Stimulated activated CD8-positive, alpha-beta memory T cell treated with anti-CD3 and anti-CD28 coated beads, Interleukin-7, amount 100 ng/mL, for 48 hours (primary cell): ENCODE measurements at places on chromosomes 11 and 22.

GRCh38 chr11:60310407-60310998, 16.6 kb upstream of the MS4A6E start:
- DNase-seq = no peak

DNA sequence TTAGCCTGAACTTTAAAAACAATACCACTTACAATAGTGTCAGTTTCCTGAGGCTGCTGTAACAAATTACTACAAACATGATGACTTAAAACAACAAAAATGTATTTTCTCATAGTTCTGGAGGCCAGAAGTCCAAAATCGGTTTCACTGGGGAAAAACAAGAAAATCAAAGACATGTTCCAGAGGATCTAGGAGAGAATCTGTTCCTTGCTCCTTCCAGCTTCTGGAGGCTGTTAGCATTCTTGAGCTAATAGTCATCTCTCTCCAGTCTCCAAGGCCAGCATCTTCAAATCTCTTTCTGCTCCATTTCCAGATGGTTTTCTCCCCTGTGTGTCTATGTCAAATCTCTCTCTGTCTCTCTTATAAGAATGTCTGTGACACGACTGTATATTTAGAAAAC, 67.6 kb upstream of the TEAD1 start:
- DNase-seq = no peak

DNA sequence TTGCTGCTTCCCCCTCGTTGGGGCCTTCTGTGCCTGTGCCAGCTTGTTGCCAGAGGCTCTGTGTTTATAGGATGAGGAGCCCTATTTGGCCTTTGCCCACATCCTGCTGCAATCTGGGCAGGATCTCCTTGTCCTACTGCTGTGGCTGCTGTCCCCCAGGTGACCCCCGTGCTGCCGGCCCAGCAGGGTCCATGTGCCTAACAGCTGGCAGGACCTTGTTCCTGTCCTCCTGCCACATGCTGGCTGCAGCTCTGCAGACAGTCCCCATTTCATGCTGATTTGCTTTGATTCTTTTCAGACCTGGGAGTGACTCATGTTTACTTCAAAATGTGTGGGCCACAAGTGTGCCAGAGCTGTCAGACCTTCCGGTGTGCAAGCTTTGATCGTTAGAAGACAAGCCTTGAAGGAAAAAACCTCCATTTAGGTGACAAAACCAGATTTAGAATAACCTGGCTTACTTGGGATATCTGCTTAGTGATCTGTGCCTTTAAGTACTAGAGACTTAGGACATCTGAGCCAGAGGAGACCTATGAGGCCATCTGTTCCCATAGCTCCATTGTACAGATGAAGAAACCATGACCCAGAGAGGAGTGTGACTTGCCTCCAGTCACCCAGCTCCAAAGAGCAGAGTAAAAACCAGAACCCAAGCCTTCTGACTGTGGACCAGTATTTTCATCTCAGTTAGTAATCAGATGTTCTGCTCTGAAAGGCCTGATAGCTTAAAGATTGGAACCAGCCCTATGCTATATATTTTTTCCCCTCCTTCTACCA, 11.1 kb downstream of the NAV2 start:
- peak; percentile 22 for DNase-seq

DNA sequence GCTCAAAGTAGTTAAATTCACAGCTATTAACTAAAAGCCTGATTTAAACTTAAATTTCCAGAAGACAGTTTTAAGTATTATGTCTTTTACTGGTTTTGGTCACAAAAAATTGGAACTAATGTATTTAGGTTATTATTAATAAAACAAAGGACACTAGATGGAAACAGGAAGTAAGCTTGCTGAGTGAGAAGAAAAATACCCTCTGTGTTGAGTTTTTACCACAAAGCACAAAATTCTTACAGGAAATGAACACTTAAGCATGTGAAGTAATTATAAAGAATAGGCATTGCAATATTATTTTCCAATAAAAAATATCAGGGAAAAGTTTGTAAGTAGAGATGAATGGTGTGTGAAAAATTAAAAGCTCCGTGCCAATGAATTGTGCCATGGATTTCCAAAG, 46.3 kb downstream of the PIK3C2A start:
- DNase-seq = no peak

DNA sequence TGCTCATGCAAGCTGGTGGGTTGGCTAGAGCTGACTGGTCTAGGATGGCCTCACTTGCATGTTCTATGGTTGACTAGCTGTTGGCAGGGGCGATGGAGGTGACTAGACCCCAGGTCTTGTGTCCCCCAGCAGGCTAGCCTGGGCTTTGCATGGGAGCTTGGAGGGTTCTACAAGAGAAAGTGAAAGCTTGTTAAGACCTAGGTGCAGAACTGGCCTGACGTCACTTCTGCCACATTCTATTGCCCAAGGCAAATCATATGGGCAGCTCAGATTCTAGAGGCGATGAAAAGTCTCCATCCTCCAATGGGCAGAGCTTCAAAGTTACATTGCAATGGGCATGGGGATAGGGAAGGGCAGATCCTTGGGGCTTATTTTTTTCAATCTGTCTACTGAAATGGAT, 170.9 kb downstream of the MIAT start:
- DNase-seq = no peak

DNA sequence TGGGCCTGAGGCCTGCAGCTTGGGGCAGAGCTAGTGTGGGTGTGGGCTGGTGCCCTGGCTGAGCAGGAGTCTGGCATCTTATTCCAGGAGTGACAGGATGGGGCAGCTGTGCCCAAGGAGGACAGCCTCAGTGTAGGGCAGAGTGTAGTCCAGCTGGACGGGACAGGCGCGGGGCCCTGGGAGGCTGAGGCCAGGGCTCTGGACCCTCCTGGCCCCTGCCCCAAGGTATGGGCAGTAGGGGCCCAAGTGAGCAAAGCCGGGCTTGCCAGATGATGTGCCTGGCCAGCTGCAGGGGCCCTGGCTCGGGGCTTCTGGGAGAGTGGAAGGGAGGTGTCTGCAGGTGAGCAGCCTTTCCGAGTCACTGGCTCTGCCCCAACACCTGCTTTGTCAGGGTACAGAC, 1190.9 kb downstream of the BRD1 start:
- no peak for DNase-seq

DNA sequence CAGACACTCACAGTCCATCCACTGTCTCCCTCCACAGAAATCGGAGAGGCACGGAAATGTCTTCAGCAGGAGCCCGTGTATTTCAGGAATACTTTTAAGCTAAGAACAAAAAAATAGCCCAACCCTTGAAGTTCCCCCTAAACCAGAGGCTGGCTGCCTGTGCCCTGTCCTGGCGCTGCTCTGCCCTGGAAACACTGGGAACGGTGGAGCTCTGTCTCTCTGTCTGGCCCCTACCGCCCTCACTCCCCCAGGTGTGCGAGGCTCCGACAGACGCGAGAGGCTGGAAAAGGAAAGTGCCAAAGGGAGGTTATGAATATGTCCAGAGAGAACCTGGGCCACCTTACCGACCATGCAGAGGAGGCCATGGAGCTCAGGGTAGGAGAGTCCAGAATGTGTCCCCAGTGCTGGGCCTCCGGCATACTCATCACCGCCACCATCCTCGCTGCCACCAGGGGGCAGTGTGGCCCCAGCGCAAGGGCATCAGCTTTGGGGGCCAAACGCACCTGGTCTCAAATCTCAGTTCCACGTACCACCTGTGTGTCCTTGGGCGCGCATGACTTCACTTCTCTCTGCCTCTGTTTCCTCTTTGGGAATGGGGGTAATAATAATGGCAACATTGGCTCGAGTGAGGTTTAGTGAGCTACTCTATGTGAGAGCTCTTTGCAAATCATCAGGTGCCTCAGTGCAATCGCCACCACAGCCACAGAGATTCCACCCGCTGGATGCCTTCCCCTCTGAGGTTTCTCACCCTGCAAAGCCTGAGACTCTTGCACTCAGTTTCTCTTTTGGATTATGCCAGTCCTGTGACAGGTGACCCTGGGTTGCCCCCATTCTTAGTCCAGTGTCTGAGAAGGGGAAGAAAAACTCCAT, 10.4 kb upstream of the SLCO2B1 start:
- DNase-seq = peak; percentile 49

GRCh38 chr11:126137136-126137535, 74.3 kb downstream of the RPUSD4 start:
- DNase-seq = no peak

- DNase-seq = no peak
These were observed 581.2 kb downstream of the TBC1D22A start for GRCh38 chr22:47343611-47344010.

DNA sequence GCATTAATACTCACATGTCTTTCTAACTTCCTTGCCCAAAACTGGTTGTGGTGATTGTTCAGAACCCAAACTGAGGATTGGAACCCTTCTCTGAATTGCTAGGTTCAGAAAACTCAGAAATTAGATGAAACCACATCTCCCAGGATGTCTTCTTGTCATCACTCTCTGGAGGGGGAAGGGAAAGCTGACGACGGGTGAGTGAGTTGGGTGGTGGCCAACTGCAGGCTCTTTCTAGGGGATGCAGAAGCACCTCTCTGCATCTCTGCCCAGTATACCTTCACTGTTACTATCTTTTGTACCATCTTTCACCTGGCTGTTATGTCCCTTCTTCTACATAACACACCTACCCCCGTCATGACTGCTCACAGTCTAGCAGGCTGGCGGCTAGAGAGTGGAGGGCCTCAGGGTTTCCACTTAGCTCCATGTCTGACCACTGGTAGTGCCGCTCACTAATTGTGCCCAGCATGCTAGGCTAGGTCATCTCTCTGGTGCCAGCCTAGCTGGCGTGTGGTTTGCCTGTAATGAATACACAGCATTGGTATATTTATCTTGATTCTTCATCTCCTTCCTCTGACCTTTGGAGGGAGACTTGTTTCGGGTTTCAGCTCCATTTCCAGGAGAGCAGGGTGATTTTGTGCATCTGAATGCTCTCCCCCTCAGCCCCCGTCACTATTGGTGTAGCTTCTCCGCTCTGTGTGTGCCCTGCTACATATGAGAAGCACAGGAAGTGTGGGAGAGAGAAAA, 7.3 kb downstream of the GRAMD1B start:
- no peak for DNase-seq

DNA sequence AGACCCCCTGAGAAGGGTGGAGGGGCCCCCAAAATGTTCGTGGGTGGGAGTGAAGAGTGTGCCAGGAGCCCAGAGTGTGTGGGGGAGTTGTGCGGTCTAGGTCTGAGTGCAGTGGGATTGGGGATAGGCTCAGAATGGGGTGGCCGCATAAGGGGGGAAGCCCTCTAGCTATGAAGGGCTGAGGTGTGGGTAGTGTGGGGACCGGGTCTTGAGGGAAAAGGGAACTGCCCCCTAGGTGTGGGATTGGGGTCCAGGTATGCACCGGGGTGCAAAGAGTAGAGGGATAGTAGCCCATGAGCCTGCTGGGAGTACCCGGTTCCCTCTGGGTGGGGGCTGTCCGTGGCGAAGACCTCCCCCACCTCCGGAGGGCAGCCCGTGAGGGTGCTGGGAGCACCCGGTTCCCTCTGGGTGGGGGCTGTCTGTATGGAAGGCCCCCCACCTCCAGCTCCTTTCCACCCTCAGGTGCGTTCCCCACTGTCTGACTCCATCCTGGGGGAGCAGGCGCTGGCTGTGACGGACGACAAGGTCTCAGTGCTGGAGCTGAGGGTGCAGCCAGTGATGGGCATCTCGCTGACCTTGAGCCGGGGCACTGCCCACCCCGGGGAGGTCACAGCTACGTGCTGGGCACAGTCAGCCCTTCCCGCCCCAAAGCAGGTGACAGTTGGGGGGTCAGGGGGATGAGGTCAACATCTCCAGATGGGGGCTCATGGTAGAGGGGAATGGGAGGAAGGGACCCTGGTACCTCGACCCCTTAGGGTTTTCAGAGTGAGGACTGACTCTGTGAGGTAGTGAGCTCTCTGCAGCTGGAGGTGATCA, 10.7 kb downstream of the TMEM132A start:
- no peak for DNase-seq

- peak; percentile 77 for DNase-seq
These were observed 24.1 kb downstream of the ZNRF3 start for GRCh38 chr22:28907311-28908008.

DNA sequence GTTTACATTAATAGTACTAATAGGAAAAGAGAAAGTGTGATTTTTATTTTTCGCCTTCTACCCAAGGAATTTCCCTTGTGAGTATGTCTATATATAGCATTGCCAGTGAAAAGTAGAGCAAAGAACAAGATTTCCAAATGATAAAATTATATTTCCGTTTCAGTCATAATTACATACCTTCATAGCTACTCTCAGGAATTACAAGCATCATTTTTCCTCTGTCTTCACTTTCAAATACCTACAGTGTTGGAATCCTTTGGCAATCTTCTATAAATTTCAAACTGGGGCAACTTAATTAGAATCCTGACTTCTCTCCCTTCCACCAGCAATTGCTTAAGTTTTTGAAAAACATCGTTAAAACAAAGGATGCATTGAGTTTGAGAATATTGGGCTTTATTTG, 35.5 kb upstream of the SPON1 start:
- no peak for DNase-seq

- no peak for DNase-seq
These were observed 33.0 kb downstream of the SERGEF start for GRCh38 chr11:17979770-17980371.

GRCh38 chr22:30270832-30271231, 4.2 kb upstream of the OSM start:
- no peak for DNase-seq

DNA sequence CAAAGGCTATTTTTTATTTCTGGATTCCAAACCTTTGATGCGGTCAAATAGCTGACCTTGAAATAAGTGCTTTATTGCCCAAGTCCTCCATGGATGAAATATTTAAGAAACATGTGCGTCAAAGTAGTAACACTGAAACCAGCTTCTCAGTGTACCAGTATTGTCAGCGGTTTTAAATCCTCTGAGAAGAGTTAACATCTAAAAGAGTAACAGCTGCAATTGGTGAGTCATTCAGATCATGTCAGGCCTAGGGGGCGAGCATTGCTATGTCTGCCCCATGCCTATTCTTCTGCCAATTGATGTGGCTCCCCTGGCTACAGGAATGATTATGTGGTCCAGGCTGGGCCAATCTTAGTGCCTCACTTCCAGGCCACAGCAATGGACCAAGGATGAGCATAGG, 263.3 kb upstream of the SORL1-AS1 start:
- DNase-seq = no peak

DNA sequence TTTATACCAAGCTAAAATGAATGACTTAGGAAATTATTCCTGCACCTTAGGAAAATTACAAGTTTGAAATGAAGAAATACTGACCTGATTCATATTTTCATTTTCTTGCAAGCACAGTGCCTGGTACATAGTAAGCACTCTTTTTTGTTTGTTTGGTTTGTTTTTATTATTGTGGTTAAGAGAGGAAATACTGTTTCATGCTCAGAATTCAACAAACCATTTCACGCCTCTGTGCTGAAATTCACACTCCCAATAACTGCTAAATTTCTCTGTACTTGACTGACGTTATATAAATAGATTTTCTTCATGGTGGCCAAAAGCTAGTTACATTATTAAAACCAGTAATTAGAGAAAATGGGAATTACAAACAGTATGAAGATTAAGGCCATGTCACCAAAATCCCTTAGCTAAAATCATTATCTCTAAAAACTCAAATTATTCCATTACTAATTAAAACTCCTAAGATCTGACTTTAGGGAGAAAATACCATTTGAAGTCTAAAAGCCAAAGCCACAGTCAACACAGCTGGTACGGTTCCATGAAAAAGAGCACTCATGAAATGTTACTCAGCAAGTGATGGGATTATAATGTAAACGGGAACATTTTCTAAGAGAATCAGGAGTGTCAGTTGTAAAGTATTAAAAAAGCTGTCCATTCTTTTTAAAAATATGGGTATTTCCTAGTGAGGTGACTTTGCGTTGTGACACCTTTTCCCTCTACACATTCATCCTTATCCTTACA, 77.8 kb upstream of the DDI1 start:
- no peak for DNase-seq

GRCh38 chr11:64809781-64810241, 540 bp downstream of the MEN1 start:
- DNase-seq = no peak

- no peak for DNase-seq
These were observed 266.0 kb upstream of the SYN3 start for GRCh38 chr22:33324228-33324627.
